Activated CD8-positive, alpha-beta memory T cell treated with anti-CD3 and anti-CD28 coated beads, Interleukin-2, amount 10 ng/mL, durations not matched to agents 7 days and 5 days (primary cell): ENCODE measurements at places on chromosomes 13 and 19.
A peak's percentile ranks its signal among the peaks of the same experiment; 100 is the strongest.

- no peak for DNase-seq
Measured at GRCh38 chr13:104737713-104738112, 1671.5 kb upstream of the SLC10A2 start.

- DNase-seq = no peak
Measured at GRCh38 chr19:6261883-6262282, 17.9 kb downstream of the MLLT1 start.

DNA sequence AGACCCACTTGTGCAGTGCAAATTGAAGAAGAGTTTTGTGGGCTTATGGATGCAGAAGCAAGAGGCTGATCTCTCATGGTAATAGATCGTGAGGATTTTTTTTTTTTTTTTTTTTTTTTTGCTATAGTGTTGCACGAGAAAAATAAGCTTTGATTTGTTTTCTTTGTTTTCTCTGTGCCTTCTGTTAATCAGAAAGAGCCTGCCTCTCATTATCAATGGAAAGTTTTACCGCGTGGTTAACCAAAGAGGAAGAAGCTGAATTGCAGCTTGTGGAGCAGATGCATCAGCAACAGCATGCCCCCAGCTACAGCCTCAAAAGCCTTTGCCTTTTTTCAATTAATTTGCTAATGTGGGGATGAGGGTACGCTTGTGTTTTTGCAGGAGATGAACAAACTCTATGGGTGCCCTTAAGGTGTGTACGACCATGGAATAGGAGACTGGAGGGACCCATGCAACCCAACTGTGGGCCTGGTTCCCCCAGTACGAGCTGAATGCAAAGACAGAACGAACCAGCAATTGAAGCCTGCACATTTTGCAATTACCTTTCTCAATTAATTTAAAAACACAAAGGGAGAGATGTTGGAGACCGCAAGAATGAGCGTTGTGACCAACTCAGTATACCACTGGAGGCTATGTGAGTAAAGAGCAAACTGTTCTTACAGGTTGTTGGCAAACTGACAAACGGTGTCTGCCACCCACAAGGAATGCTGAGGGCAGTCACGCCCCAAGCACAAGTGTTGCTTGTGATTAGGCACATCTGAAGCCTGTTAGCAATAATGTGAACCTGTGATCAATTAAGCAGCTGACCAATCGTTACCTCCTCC is 58.6 kb upstream of the SPRY2 start:
- peak; percentile 42 for DNase-seq

DNA sequence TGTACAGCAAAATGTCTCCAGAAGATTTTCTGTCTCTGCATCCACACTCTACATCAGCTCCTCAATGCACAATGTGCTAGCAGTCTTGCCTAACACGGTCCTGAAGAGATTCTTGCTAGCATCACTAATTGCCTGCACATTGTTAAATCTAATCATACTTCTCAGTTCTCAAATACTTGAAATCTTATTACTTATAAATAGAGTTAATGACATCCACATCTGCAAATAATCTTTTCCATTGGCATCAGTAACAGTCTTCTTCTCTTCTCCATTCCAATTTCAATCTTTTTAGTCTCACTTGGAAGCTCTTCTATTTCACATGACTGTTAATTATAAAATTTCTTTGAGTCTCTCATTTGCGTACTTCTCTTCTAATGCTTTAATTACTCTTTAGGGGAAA is 630.5 kb upstream of the SLITRK6 start:
- no peak for DNase-seq

DNA sequence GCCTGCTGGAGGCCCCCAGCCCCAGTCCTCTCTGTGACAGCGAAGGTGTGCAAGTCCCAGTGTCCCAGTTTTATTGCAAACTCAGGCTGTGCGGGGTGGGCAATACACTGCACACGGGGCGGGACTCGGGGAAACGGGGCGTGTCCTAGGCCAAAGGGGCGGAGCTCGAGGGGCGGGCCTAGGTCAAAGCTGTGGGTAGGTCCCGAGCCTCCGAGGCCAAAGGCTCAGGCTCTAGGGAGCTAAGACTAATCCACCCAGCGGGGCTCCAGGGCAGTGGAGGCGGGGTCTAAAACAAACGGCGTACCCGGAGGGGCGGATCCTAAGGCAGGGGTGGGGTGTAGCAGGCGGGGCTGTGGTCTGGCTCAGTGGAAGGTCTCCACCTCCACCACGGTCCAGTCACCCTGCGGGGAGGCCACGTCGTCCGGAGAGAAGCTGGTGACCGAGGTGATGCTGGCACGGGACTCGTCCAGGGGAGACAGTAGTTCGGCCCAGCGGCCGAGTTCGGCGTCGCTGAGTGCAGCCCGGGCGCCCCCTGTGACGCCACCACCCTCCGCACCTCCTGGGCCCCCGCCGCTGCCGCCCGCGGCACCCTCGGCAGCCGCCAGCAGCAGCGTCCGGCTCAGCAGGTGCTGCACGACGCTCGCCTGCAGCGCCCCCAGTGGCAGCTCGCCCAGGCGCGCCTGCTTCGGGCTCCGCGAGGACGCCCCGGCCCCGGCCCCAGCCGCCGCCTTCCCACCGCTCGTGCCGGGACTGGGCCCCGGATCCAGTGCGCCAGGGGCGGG is 5.3 kb downstream of the PRR36 start:
- peak; percentile 84 for DNase-seq

DNA sequence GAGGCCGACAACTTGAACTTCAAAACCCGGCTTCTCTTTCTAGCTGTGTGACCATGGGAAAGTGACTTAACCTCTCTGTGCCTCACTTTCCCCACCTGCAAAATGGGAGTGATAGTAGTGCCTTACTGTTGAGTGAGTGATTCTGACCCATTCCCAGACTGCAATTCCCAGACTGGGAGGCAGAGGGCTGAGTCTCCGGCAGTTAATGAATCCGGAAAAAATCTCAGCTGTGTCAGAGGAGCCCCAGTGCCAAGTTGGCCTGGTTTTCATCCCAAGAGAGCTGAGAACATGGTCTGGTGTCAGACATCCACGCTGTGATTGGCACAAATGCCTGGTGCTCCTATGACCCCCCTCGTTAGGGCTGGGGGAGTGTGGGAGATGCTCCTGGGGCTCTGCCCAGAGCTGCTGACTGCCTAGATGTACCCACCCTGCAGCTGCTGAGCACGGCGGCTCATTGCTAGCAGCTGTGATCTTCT is 50.0 kb downstream of the PIN1 start:
- no peak for DNase-seq

GRCh38 chr13:99894840-99895443 is 76.6 kb downstream of the ZIC5 start:
- DNase-seq = no peak

GRCh38 chr13:65789815-65790214 is 1440.3 kb downstream of the PCDH9 start:
- DNase-seq = no peak

- DNase-seq = no peak
Measured at GRCh38 chr19:52646571-52647217, 8.5 kb upstream of the ZNF83 start.

- no peak for DNase-seq
Measured at GRCh38 chr13:83121896-83122295, 760.4 kb downstream of the SLITRK1 start.

GRCh38 chr19:31314156-31314555 is 35.1 kb downstream of the TSHZ3 start:
- no peak for DNase-seq

- no peak for DNase-seq
Measured at GRCh38 chr13:113835461-113836270, 28.2 kb downstream of the GAS6 start.

- peak; percentile 83 for DNase-seq
Measured at GRCh38 chr19:2081873-2082810, 14.0 kb downstream of the MOB3A start.

DNA sequence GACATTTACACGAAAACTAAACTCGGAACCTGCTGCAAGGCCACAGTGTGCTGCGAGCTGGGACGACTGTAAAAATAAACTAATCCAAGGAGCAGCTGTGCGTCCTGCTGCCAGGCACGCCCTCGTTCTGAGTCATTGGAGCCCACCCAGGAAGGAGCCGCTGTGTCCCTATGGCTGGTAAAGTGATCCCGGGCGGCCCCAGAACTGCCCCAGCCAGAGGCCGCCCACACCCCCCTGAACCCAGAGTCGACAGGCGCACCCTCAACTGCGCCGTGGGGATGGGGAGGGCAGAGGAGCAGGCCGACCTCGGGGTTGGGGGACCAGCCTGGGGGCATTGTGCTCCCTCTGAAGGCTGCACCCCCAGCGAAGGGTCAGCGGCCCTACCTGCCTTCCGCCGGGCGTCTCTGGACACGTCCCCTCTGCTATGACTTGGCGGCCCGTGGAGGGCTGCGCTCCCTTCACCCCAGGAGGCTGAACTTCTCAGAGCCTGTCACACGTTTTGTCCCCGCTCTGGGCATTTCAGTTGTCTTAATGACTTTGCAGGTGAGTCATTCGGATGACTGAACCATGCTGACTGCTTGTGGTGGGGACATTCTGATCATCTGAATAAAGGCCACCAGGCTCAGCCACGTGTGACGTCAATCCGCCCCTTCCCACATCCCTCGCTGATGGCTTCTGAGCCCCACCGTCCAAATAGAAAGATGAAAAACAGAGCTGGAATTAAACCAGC is 42.7 kb downstream of the ADPRHL1 start:
- no peak for DNase-seq

DNA sequence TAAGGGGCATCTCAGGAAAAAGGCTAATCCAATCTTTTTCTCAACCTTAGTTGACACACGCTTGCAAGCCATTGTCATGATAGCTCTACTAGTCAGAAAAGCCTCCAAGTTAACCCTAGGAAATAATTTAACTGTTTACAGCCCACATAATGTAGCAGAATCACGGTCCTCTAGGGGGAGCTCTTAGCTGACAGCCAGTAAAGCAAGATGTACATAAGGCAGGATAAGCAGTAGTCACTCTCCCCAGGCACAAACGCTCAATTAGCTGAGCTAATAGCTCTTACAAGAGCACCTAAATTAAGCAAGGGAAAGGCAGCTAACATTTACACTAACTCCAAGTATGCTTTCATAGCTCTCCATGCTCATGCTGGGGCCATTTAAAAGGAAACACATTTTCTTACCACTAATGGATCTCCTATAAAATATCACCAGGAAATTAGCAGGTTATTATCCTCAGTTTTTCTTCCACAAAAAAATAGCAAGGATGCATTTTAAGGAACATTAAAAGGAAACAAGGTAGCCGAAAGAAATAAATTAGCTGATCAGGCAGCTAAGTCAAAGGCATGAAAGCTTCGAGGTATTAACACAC is 33.7 kb upstream of the ZSCAN5A start:
- DNase-seq = peak; percentile 42
